Smooth muscle cell of the umbilical artery (primary cell): ENCODE measurements at places on chromosomes 3 and 15. TPM values are rescaled to one million over a fixed set of nuclear protein-coding genes. Genes with fewer than 3 reads are reported as not detected.

The FAM227B gene
- total RNA-seq, result 6.2 and 8.1 TPM in 2 replicates

The UBA3 gene
- total RNA-seq, result 64.1 and 70.4 TPM in 2 replicates

The GASK1A gene
- total RNA-seq, result 1.5 and 1.8 TPM in 2 replicates

The CDHR4 gene
- not detected in 2 replicates for total RNA-seq

The ARHGAP31 gene
- total RNA-seq, result 8.6 and 16.0 TPM in 2 replicates

The VGLL4 gene
- total RNA-seq, result 68.4 and 84.6 TPM in 2 replicates

The ZNF654 gene
- total RNA-seq, result 29.7 and 30.7 TPM in 2 replicates

The SELENOS gene
- 88.8 and 113 TPM in 2 replicates for total RNA-seq

The AP3B2 gene
- 0.23 and 0.89 TPM in 2 replicates for total RNA-seq

The PCOLCE2 gene
- total RNA-seq, result 3.9 and 29.4 TPM in 2 replicates

The ITIH1 gene
- not detected in 2 replicates for total RNA-seq

The ZIC4 gene
- total RNA-seq, result not detected in 2 replicates

The CCDC9B gene
- 37.7 and 94.3 TPM in 2 replicates for total RNA-seq

The LIPH gene
- total RNA-seq, result not detected in 2 replicates

The BUB1B gene
- total RNA-seq, result 3.6 and 19.2 TPM in 2 replicates

The TRPM1 gene
- total RNA-seq, result not detected in 2 replicates

The CHRM5 gene
- total RNA-seq, result under 0.01 TPM in 1 of 2 replicates, not detected in the other

The SI gene
- not detected in 2 replicates for total RNA-seq

The PSMD6 gene
- total RNA-seq, result 98.9 and 103 TPM in 2 replicates
